CD4-positive, alpha-beta T cell treated with Interleukin-12 subunit alpha and Interleukin-12 subunit beta, for 1 hour (primary cell): ENCODE measurements at places on chromosomes 1 and 21.

DNA sequence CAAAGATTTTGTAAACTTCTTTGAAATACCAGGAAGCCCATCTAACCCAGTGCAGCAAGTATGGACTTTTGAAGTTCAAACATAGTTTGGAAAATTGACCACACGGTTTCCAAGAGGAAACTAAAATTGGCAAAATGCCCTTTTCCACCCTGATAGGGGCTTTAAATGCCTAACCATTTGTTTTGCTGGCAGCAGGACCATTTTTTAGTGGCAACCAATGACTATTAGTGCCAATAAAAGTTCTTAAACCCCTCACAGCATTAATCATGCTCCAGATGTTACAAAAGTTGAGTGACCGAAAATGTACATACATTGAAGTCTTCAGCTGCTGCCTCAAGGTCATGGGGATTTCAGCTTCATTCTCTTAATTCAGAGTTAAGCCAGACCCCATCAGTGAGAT lies 46.4 kb upstream of the ENAH start:
- DNase-seq, result no peak

GRCh38 chr1:232045139-232045994 lies 418.8 kb downstream of the DISC1 start:
- no peak for DNase-seq

GRCh38 chr1:244239261-244239770 lies 188.2 kb downstream of the ZBTB18 start:
- DNase-seq, result no peak

DNA sequence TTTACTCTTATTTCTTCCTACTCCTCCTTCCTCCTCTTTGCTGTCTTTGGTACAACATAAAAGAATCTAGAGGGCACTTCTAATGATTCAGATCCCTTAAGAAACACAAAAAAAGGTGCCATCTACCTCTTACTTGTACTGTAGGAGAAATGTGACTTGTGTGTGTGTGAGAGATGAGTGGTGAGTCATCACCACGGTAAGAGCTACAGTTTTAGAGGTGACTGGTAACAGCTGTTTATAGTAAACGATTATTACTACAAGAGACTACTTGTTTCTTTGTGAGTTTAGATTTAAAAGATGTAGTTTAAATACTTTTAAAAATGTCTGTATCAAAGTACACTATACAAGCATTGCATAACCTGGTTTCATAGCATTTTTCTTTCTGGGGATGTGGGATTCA lies 40.4 kb downstream of the SLC35D1 start:
- DNase-seq, result no peak

DNA sequence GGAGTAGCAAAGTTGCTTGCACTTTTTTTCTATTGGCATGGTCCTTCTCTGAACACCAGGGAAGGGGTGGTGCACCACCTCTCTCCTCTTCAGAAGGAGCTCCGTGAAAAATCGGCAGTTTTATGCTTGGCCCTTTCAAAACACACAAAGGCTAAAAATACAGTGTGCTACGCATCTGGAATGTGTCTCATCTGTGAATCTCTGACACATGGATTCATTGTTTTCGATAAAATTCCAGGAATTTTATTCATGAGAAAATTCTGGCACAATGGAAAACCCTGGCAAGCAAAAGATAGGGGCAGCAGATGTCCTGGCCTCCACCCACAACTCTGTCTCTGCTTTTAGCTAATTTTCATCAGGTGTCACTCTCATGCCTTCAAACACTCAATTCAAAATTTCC lies 42.9 kb downstream of the ERG start:
- no peak for DNase-seq

DNA sequence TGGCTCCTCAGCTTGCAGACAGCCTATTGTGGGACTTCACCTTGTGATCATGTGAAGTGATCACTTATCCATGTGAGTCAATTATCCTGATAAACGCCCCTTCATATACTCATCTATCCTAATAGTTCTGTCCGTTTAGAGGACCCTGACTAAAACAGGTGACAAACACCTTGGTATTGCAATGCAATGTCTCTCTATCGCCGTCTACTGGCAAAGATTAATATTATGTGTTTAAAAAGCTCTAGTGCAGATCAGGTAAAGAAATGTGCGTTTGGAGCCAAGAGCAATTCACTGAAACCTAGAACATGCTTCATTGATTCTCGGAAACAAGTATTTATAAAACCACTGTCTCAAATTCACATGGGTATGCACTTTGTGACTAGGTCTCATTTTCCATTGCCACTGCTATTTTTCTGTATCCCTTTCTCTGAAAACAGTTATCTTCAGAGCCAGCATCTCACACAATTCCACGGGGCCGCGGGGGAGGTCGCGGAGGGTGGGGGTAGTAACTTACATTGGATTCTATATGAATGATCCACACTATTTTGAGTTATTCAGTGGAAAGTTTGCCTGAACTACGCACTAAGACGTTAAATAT lies 554.6 kb upstream of the NCAM2 start:
- DNase-seq, result no peak
